ENCODE measurements at places on chromosomes 2 and 18. TPM values are rescaled to one million over a fixed set of nuclear protein-coding genes. Genes with fewer than 3 reads are reported as not detected.

The IL36B gene
- total RNA-seq, result not detected

DNA sequence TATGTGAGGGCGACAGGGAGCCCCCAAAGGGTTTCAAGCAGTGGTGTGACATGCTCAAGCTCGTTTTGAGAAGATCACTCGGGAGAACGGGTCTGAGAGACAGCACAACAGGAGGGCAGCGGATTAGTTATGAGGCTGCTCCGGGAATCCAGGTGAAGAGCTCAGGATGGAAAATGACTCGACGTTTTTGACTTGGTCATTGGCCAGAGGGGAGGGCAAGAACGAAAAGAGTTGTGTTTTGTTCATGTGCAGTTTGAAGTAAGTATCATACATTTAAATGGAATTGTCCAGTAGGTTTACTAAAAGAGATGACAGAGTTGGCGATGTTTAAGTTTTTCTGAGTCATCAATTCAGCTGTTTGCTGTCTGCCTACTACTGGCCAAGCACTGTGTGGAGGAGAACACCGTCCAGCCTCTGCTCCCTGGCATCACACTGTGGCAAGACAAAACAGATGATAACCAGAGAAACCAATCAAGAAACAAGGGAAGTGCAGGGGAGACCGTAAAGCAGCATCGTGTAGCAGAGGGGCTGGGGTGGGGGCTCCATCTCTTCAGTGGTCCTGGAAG, 25.3 kb upstream of the ANXA4 start:
- peaks cover under 1% of the 10 kb centered on the region for H3K36me3 ChIP-seq
- no peak for DNase-seq
- H3K4me3 ChIP-seq, result no peak overlapping the region
- H3K27ac ChIP-seq, result no peak overlapping the region

The ARHGEF4 gene
- 22.1 TPM for total RNA-seq

The KLHL30 gene
- total RNA-seq, result 0.25 TPM

The HSBP1L1 gene
- not detected for total RNA-seq

DNA sequence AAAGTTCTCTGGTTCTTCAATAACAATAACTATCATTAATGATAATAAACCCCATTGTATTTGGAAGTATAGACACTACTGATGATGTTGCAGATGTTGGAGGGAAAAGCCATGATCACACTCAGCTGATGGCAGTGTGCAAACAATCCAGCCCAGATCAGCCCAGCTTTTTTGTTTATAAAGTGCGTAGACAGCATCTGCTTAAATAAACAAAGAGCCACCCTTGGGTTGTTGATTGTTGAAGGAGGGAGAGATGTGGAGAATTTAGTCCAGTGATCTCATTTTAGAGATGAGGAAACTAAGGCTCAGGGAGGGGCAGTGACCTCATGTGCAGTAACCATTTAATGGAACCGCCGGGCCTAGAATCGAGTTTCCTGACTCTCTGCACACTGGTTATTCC, 56.0 kb upstream of the MEX3C start:
- peaks cover 5% of the 10 kb centered on the region for H3K4me1 ChIP-seq
- no peak for DNase-seq
- no peaks in the 10 kb centered on the region for H3K27me3 ChIP-seq
- no peak overlapping the region for H3K27ac ChIP-seq

DNA sequence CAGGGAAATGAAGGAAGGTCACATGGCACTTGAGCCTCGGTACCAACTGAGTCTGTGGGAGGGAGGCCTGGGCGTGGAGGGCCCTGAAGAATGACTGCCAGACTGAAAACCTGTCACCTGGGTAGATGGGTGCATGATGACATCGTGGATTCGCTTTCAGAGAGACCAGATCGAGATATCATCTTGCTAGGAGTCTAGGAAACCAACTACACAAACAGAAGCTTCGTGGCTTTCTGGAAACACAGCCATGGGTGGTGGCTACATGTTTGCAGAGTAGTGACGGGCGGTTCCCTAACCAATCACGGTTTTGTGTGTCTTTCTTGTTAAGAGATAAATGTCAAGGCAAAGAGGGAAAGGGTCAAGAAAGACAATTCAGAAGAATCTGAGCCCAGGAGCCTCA, 155.0 kb downstream of the EIPR1 start:
- no peak overlapping the region for H3K27ac ChIP-seq
- H3K4me1 ChIP-seq, result no peaks in the 10 kb centered on the region
- no peak for DNase-seq
- no peak overlapping the region for H3K4me3 ChIP-seq

DNA sequence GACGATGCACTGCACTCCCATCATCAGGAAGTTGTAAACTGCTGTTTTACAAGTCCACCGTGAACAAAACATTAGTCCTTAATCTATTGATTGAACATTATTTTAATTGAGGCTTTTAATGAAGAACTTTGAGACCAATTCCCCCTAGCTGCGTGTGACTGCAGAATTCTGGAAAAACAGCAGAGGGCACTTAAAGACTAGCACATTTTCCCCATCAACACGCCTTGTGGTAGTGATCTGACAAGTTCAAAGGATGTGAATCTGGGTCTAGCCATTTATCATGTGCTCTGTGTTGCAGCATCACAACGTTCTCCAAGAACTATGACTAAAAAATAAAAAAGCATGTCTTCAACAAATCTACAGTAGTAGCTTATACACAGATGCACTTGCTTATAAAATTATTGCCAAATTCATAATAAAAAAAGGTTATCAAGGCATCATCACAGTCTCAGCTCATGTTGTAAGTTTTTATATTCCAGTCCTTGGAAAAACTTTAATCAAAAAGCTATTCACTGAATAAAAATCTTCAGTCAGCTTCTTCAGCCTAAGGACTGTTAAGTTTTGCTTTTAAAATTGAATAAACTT, 35.8 kb downstream of the SKOR2 start:
- no peaks in the 10 kb centered on the region for H3K36me3 ChIP-seq
- H3K27ac ChIP-seq, result no peak overlapping the region
- DNase-seq, result peak; percentile 4

The BCL11A gene
- 2.3 TPM for total RNA-seq

The TPO gene
- total RNA-seq, result not detected

DNA sequence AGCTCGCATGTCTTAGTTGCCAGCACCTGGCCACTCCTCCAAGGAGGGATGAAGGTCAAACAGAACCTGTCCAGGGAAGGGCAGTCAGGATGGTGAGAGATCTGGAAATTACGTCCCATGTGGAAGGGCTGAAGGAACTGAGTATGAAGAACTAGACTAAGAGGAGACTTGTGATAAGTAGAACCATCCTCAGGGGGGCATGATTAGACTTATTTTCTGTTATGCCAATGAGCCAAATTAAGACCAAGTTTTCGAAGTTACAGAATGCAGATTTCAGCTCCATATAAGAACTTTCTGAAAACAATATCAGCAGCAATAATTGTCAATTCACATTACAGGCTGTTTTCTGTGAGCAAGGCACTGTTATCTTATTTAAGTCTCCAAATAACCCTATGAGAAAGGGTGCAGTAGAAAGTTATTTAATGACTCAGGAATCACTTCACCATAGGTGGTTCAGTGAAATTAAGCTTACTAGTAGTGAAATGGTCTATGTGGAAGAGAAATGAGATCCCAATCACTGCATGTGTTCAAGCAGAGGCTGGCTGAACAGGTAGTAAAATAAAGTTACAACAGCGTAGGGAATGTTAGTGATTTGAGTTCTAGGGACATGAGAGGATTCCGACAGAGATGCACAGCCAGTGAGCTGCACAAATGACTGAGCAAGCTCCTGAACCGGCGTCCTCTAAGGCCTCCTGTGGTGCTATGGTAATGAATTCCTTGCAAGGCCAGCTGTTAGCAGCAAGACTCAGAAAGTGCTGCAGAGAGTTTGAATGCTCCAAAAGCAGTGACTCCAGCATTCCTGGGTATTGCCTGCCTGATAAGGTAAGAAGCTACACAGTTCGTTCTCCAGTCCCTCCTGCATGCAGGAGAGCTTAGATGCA, 4.5 kb upstream of the DYM start:
- DNase-seq, result no peak
- H3K36me3 ChIP-seq, result no peaks in the 10 kb centered on the region
- peak overlapping the region; percentile 51 for H3K27ac ChIP-seq
- H3K4me3 ChIP-seq, result no peak overlapping the region

The CDH19 gene
- total RNA-seq, result 14.7 TPM

GRCh38 chr18:39776766-39777165, 2178.3 kb upstream of the PIK3C3 start:
- H3K4me1 ChIP-seq, result peaks cover 31% of the 10 kb centered on the region
- no peaks in the 10 kb centered on the region for H3K27me3 ChIP-seq
- H3K4me3 ChIP-seq, result no peak overlapping the region
- DNase-seq, result no peak

GRCh38 chr2:235087832-235088495, 136.1 kb downstream of the SH3BP4 start:
- peaks cover 29% of the 10 kb centered on the region for H3K4me1 ChIP-seq
- DNase-seq, result peak; percentile 40
- H3K27ac ChIP-seq, result peak overlapping the region; percentile 89
- no peaks in the 10 kb centered on the region for H3K27me3 ChIP-seq

The REG1B gene
- not detected for total RNA-seq

DNA sequence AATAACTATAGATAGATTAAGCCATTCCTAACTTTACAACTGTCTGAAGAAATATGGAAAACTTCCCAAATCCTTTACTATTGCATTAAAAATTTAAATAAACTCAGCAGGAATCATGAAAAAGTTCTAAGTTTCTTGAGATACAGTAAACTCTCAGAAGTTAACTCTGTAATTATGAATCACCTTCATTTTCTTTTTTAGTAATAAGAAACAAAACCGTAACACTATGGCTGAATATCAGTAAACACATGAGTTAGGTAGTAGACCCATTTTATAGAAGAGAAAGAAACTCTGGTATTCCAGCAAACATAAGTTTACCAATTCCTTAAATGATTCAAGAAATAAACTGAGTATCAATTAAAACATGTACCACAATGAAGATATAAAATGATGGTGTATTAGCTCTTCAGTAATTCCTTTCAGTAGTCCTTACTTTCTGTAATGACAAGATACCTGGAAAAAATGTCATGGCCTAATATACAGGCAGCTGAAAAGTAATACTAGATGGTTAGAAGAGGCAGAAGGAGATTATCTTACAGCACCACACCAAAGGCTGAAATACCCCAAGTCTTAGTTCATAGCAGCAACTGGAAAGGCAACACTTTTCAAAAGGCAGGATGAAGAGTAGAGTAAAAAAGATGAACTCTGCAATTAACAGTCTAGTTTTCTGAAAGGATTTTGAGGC, 11.5 kb downstream of the TRIP12 start:
- H3K4me3 ChIP-seq, result no peak overlapping the region
- H3K27ac ChIP-seq, result no peak overlapping the region
- no peak for DNase-seq
- H3K27me3 ChIP-seq, result no peaks in the 10 kb centered on the region

The CACNB4 gene
- total RNA-seq, result 6.0 TPM

The ANKRD53 gene
- total RNA-seq, result 1.2 TPM

The THAP4 gene
- 60.9 TPM for total RNA-seq

DNA sequence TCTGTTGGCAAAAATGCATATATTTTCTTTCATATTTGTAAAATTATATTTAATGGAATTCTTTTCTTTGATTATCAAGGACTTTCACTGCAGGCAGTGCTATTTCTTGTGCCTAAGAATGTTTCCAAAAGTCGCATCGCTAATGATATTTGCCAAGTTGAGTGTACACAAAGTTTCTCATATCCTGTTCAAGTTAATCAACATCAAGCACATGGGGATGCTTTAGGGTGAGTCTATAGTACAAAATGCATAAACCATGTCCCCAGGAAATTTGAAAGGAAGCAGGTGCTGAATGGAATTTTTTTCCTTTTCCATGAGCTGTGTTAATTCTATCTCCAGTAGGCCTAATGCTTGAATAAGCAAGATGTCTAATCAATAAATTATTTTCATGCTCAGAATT, 129.7 kb downstream of the GALNT1 start:
- peaks cover 5% of the 10 kb centered on the region for H3K4me1 ChIP-seq
- H3K4me3 ChIP-seq, result no peak overlapping the region
- no peaks in the 10 kb centered on the region for H3K27me3 ChIP-seq
- no peak for DNase-seq
- peaks cover 34% of the 10 kb centered on the region for H3K36me3 ChIP-seq

DNA sequence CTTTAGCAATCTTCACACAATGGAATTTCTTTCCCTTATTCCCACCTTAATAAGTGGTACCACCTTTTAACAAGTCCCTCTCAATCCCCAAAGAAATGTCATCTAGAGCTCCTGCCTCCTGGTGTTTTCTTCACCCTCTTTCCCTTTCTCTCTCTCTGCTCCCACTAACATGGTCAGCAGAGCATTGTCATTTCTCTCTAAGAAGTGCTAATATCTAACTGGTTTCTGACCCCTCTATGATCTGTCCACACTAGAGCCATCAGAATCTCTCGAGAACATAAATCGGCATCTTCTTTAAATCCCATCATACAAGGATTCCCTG, 161.2 kb upstream of the DTNA start:
- H3K4me3 ChIP-seq, result no peak overlapping the region
- no peaks in the 10 kb centered on the region for H3K27me3 ChIP-seq
- H3K4me1 ChIP-seq, result peaks cover 13% of the 10 kb centered on the region
- H3K27ac ChIP-seq, result no peak overlapping the region
- no peak for DNase-seq
